Stimulated activated CD8-positive, alpha-beta memory T cell treated with anti-CD3 and anti-CD28 coated beads, Interleukin-15, amount 100 ng/mL, for 48 hours (primary cell): ENCODE measurements at places on chromosomes 7 and 10.

- DNase-seq = no peak
Measured at GRCh38 chr10:86127274-86127819, 239.2 kb downstream of the GRID1 start.

GRCh38 chr10:86300931-86301830 lies 65.4 kb downstream of the GRID1 start:
- no peak for DNase-seq

DNA sequence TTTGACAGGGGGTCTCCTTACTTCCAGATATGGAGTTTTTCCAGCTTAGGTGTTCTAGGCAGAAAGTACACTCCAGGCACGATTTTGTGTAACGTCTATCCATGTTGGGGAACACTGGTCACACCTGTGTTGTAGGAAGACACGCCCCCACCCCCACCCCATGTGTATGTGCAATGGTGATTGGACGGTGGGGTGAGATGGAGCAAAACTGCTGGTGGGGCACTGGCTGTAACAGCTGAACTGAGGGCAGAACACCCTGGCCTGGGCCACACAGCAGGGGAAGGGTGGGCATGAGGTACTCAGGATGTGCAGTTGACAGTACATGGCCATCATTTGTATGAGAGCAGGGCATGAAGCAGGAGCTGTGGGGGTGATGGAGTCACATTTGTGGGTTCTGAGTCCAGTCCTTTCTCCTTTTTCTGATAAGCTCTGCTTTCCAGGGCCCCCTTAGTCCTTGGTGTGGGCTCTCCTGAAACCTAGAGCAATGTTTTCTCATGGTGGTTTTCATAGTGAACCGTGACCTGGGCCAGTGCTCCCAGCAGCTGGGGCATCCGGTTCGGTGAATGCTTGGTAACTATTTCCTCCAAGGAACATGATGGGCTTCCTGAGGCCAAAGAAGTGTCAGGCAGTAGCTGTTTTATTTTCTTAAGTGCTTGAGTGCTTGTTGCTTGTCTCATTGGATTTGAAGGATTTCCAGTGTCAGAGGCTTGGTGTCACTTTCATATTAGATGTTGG lies 63.4 kb upstream of the AQP1 start:
- no peak for DNase-seq

- no peak for DNase-seq
Measured at GRCh38 chr7:98661607-98662006, 44.5 kb downstream of the NPTX2 start.

- DNase-seq = no peak
Measured at GRCh38 chr10:121819049-121819448, 108.8 kb downstream of the ATE1 start.

GRCh38 chr7:99385564-99385963 lies 11.0 kb downstream of the ARPC1B start:
- no peak for DNase-seq

DNA sequence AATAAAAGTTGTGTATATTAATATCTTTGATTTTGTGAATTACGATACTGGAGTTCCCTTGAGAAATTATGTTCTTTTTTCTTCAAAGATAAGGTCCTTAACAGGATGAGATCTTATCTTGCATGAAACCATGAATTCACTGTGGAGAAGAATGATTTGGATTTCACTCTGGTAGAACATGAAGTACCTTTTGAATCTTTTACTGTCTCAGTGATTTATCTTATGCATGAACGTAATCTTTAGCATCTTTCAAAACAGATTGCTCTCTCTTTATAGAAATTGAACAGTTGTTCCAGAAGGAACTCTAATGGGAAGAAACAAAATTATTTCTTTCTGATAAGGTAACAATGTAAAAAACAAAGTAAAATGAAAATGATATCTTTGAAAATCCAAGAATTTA lies 11.0 kb upstream of the ZNF438 start:
- no peak for DNase-seq

DNA sequence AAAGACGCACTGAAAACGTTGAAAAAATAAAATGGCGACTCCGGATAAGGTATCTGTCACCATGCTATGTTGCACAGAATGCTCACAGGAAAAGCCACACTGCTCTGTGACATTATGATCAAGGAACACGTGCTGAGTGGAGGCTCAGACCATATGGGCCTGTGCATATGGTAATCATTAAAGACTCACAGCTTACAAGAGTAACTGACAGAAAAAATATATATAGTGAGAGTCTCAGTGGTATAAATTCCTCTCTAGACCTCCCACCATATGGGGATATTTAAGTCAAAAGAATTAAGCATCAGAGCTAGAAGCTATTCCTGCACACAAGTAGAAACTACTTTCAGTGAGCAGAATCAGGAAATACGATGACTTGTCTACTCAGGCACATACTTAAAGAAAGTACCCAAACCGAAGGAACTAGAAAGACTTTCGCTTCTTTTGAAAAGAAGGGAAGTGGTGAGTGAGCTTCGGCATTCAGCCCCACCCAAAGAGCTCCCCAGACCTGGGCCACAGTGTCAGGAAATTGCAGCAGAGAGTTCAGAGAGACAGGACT lies 65.1 kb upstream of the MPP7 start:
- peak; percentile 51 for DNase-seq

GRCh38 chr10:89887830-89888229 lies 186.4 kb downstream of the KIF20B start:
- no peak for DNase-seq

GRCh38 chr7:90958647-90959046 lies 305.6 kb upstream of the FZD1 start:
- DNase-seq = no peak

GRCh38 chr10:42380926-42381547 lies 257.3 kb downstream of the ZNF33B start:
- no peak for DNase-seq

GRCh38 chr10:78719276-78719675 lies 349.5 kb upstream of the ZMIZ1 start:
- no peak for DNase-seq

- no peak for DNase-seq
Measured at GRCh38 chr10:129942391-129942790, 21.7 kb downstream of the EBF3 start.

GRCh38 chr7:2104716-2105115 lies 128.0 kb downstream of the MAD1L1 start:
- no peak for DNase-seq

GRCh38 chr7:2195400-2196246 lies 37.1 kb downstream of the MAD1L1 start:
- no peak for DNase-seq

DNA sequence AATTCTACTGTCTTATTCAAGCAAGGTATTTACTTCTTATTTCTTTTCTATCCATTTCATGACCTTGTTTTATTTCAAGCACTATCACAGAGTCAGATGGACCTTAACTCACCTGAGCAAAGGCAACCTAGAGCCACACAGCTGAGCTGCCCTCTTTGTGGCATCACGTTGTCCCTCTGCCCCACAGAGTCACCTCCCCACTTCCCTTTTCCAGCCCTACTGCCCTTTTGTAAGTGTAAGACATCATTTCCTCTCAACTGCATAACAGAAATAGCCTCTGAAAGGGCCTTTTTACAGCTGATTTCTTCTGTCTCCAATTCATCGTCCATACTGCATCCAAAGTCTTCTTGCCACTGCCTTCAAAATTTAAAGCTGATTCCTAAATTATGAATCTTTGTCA lies 946.0 kb downstream of the NRG3 start:
- DNase-seq = no peak

DNA sequence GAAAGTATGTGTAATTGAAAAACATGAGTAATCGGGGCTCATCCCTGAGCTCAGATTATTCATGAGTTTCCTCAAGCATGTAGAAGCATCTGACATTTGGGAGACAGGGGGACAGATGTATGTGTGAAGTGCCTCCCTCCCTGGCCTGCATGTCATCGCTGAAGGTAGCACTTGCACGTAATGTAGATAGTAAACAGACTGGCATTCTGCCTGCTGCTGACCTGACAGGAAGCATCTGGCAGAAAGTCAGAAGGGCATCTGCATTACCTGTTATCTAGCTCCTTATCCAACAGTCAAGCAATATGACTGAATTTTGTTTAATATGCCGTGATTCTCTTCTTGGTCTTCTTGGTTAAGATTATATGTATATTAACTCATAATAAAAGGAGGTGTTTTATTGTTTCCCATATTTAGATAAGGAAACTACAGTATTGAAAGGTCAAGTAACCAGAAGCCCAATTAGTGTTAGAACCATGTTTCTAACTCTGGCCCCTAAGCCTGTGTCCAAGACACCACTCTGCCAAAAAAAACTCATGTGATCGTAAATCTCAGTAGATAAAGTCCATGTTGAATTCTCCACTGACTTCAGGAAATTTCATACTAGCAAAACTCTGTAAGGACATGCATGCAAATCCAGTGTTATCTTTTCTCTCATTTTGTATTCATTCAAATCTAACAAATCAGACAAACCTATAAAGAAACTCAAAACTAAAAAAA lies 918.1 kb upstream of the MBL2 start:
- DNase-seq = no peak

DNA sequence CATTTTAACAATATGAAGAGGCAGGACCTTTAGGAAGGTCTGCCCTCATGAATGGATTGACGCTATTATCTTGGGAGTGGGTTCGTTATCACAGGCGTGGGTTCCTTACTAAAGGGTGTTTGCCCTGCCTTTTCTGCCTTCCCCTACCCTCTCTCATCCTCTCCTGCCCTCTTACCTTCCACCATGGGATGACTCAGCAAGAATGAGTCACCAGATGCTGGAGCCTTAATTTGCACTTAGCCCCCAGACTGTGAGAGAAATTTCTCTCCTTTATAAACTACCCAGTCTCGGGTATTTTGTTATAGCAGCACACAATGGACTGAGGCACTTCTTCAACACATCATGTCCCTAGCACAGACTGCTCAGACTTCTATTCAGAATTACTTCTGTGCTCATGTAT lies 31.4 kb upstream of the ZNF32 start:
- no peak for DNase-seq

DNA sequence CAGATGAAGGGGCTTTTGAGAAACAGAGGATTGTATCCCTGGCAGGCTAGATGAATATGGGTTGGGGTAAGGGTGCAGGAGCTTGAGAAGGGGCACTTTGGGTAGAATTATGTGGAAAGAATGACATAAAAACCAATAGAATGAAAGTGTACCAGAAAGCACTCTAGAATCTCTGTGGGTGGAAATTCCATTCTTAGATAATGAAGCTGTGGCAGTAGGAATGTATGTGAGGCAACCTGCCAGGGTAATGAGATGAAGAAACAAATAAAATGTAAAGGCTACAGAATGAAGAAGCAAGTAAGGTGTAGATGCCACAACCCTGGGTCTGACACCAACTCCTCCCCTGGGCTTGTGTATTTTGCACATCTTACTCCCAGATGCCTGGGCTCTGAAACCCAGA lies 16.8 kb downstream of the NOBOX start:
- DNase-seq = no peak

DNA sequence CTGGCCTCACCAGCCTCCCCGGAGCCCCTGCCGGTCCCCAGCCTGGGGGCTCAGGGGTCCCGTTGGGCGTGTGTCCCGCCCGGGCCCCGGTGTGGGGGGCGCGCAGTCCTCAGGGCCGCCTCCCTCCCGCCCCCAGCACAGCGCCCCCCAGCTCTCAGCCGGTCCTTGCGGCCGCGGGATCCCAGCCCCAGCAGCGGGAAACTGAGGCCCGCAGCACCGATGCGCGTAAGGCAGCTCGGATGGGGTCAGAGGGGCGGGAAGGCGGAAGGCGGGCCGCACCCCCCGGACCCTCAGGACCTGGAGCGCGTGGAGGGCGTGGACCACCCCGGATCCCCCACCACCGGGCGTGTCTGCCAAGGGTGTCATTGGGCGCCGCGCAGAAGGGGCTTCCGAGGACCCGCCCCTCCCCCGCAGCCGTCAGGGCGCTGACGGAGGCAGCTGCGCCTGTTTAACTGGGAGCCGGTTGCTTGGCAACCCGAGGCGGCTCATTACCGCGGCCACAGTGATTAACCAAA lies 14.9 kb downstream of the UNCX start:
- DNase-seq = no peak

GRCh38 chr10:86601956-86602602 lies 52.3 kb upstream of the OPN4 start:
- no peak for DNase-seq

GRCh38 chr7:68015978-68016532 lies 1019.4 kb downstream of the TYW1 start:
- DNase-seq = no peak

- no peak for DNase-seq
Measured at GRCh38 chr10:104492329-104492940, 138.8 kb downstream of the CFAP58 start.

GRCh38 chr10:43979551-43979950 lies 330.9 kb upstream of the ZNF32 start:
- DNase-seq = no peak

DNA sequence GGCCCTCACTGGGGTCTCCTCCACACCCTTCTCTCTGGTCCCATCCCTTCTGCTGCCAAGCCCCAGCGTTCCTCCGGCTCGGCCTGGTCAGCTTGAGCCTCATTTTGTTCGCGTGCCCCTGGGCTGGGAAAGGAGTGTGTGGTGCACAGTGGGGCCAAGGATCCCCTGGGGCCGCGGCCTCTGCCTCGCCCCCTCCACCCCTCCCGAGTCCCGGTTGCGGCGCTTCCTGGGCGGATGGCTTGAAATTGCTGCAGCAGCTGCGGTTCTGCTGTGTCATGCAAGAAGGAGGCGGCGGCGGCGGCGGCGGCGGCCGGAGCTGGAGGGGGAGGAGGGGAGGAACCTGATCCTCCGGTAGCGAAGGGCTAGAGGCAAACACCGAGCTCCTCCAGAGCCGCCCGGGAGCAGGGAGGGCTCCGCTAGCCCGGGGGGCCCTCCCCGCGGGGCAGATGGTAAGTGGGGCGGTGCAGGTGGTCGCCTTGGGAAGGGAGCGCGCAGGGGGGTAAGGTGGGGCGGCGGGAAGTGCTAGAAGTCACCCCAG lies 217.8 kb upstream of the MKLN1 start:
- DNase-seq = peak; percentile 59

- DNase-seq = no peak
Measured at GRCh38 chr10:27099448-27099847, 846 bp downstream of the ANKRD26 start.

DNA sequence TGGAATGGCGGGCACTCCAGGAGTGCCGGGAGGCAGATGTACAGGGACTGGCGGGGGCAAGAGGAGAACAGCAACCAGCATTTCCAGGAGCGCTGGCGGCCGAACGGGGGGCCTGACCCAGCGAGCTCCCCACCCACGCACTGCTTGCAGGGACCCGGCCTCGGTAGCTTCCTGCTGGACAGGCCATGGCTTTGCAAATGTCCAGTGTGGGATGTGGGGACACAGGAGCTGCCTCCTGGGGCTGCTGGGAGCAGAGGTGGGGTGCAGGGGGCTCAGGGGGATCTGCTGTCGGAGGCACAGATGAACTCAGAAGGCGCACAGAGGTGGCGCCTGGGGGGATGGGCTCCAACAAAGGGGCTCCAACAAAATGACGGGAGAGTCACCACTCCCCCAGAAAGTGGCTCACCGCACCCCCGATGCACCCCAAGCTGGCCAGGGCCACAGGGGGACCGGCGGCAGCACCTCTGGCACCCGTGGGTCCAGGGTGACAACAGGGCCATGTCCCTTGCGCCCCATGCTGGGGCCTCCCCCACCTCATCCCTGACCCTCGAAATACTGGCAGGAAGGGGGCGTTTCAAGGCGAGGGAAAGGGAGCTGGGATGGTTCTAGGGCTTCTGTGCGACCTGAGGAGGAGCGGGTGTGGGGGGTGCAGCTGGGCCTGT lies 41.1 kb downstream of the AP5Z1 start:
- no peak for DNase-seq
